NCI-H1417 treated with DMSO at 0.1 percent for 48 hours (cell line): ENCODE measurements at places on chromosomes 3 and 15.

- no peak for DNase-seq
These were observed 90.2 kb upstream of the KCNMB2 start for GRCh38 chr3:178446059-178446458.

GRCh38 chr3:43707266-43707665, 16.5 kb downstream of the ABHD5 start:
- no peak for DNase-seq

DNA sequence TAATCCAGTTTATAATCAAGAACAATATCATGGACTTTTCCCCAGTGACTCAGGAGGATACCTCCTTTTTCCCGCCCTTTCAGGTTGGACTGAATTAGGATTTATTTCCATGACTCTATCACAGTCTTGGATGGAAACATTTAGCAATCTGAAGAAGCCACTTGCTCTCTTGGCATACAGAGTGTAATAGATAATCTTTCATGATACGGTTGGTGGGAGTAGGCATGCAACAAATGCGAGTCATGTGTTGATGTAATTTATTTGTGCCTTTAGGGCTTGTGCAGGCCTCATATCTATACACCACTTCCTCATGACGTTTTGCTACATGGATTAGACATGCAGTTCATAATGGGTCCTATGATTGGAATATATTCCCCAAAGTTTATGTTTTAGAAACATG, 54.2 kb upstream of the MCTP2 start:
- no peak for DNase-seq

DNA sequence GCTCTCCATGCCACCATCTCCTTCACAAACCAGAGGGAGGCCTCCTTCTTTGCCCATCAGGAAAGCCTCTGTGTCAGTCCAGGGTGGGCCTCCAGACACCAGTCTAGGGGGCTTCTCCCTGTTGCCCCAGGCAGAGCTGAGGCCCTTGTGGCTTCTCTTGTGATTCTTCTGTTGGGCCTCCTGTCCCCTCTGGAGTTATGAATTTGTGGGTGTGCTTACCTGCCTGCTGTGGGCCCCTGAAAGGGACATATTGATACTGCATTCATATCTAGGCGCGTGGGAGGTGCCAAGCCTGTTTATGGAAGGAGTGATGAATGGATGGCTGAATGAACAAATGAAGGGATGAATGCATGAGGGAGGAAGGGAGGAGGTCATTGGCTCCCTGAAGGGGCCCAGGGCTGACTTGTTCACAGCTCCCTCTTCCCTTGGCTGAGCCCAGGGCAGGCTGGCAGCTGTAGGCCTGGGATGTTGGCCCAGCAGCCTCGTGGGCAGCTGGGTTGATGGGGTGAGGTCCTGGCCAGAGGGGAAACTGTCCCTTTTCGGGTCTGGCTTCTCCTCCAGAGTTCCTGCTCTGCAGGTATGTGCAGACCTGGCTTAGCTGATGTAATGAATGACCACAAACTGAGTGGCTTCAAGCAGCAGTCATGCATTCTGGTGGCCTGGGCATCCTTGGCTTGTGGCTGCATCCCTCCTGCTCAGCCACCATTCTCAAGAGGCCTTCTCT, 195.4 kb downstream of the GOLGA6L6 start:
- DNase-seq: no peak

GRCh38 chr3:1987980-1988379, 110.7 kb upstream of the CNTN4 start:
- no peak for DNase-seq
